Muscle of leg (tissue), 16 donors: ENCODE measurements at places on chromosomes 1 and 21. TPM values are rescaled to one million over a fixed set of nuclear protein-coding genes. Genes with fewer than 3 reads are reported as not detected.
A peak's percentile ranks its signal among the peaks of the same experiment; 100 is the strongest.

OLIG2 gene
- total RNA-seq, result 0.04 TPM

INKA2 gene
- 37.7 TPM for total RNA-seq

F13B gene
- not detected for total RNA-seq

CR1L gene
- 0.22 TPM for total RNA-seq

PTGS2 gene
- 1.1 TPM for total RNA-seq

XKR8 gene
- 2.3 TPM for total RNA-seq

DNA sequence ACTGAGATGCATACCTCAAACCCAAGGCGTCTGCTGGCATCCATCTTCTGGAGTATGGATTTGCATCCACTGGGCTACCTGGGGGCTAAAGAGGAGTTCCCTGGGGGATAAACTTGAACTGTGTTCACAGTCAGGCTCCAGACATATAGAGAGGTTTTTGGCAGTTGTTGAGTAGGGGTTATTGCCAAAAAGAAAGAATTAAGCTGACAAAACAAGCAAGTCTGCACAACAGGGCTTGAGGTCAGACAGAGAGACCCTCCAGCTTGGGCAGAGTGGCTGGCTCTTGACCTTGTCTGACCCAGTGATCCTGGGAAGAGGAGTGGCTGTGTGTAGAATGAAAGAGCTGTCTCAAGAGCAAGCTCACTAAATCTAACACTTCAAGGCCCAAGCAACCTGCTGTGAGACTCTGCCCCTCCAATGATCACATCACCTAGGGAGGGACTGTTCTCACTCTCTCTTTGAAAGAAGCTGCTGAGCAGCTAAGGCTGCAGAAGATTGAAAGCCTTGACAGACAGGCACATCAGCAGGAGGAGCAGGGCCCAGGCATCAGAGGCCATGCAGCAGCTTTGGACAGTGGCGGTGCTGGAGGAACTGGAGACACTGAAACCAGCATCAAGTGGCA lies 61.5 kb downstream of the SYT2 start:
- DNase-seq, result peak; percentile 43

- no peak for DNase-seq
Observed at GRCh38 chr1:12530462-12531178, 87.4 kb downstream of the DHRS3 start.

DNA sequence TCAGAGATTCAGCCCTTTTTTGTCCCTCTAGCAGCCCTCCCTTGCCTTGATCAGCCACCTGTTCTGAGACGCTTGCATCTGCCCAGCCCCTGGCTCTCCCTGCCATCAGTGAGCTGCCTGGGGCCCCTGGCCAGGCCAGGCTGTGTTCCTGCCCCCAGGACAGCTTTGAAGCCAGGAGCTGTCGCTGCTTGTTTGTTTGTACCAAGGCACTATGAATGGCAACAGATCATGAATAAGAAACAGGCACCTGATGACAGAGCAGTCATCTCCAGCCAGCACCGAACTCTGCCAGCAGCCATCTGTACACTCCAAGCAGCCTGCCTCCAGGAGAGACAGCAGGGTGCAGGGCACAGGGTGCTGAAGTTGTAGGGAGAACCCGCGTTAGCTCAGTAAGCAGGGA lies 8.1 kb upstream of the VWA5B1 start:
- DNase-seq, result peak; percentile 35

- DNase-seq, result no peak
Observed at GRCh38 chr21:37026499-37026898, 20.0 kb downstream of the RIPPLY3 start.

GRCh38 chr1:35499652-35500176 lies 57.5 kb downstream of the KIAA0319L start:
- no peak for DNase-seq

DNA sequence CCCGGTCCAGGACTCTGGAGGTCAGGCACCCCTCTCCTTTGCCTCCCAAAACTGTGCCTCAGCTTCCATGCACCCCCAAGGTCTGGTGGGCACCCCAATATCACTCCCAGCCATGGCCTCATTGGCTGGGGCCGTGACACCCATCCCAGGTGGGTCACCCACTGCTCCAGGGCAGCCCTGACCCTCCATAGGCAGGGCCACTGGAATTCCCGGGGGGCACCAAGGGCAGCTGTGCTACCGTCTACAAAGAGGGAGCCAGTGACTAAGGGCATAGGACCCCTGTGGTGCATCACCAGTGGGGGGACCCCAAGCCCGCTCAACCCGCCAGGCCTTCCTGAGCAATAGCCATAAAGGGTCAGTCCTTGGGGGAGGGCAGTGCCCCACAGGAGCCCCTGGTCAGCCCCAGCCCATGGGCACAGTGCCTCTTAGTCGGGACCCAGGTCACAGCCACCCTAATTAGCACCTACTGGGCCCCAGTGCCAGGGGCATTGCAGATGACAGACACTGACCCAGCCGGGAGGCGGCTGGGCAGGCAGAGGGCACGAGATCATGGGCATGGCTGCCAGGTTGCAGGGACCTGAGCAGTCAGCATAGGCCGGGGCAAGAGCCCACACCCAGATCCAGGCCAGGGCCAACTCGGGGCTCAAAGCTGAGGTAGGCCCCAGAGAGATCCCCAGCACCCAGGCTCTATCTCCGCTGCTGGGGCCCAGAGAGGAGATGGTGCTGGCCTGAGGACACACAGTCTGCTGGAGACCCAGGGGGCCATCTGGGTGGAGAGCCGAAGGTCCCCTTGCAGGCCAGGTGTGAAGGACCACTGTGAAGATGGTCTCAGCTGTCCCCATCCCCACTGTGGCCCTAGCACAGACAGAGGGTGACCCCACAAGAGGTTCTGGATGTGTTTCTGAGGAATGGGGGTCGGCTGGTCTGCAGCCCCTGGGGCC lies 19.0 kb upstream of the ARF1 start:
- no peak for DNase-seq

DNA sequence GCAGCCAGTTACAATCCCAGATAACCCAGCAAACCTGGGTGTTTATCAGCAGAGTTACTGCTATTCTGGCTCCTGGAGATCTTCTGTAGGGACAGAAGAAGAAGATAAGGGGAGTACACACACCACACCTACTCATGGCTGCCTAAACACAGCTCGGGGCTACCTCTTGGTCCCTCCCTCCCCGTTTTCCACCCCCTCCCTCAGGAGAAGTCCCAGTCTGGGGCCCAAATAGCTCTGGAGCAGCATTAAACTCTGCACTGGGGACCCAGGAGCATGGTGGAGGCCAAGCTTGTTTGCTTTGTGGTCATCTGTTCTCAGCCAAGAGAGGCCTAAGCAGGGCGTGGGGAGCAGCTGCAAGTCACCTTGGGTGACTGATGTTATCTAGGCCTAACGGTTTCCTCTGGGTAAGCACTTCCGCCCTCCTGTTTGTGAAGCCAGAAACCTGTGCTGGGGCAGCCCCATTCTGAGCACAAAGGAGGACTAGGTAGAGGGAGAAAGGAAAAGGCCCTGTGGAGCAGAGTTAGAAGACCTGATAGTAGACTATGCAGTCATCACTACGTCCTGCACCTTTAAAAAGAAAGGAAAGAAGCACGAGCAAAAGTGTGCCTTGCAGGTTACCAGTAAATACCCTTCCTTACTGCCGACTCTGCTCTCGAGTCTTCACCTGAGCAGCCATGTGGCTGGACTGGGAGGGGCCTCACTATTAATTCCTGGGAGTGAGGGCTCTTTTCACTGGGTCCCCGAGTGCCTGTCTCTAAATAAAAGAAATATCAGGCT lies 2.0 kb upstream of the RCSD1 start:
- peak; percentile 51 for DNase-seq

GRCh38 chr1:100629391-100629790 lies 90.2 kb upstream of the VCAM1 start:
- no peak for DNase-seq

GRCh38 chr1:182446033-182446669 lies 3.8 kb upstream of the RGSL1 start:
- DNase-seq, result peak; percentile 7

- no peak for DNase-seq
Observed at GRCh38 chr1:201496296-201496690, 10.6 kb downstream of the CSRP1 start.

- DNase-seq, result no peak
Observed at GRCh38 chr21:39523399-39523798, 71.6 kb downstream of the SH3BGR start.

- DNase-seq, result no peak
Observed at GRCh38 chr1:65387821-65388220, 32.6 kb upstream of the LEPR start.

DNA sequence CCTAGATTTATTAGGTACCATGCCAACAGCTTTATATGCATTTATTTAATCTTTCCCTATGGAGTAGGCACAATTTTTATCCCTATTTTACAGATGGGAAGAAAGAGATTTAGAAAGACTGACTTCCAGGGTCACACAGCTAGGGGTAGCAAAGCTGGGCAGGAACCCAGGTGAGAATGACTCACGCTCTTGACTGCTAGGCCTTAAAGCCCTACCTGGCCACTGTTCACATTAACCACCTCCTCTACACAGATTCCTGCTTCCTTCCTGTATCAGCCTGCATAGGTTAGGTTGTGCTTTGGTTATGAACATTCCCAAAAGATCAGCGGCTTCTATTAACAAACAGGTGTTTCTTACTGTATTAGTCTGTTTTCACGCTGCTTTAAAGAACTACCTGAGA lies 53.2 kb downstream of the DNAJC6 start:
- DNase-seq, result no peak

GRCh38 chr1:245996811-245997210 lies 510.3 kb downstream of the SMYD3 start:
- DNase-seq, result no peak

DNA sequence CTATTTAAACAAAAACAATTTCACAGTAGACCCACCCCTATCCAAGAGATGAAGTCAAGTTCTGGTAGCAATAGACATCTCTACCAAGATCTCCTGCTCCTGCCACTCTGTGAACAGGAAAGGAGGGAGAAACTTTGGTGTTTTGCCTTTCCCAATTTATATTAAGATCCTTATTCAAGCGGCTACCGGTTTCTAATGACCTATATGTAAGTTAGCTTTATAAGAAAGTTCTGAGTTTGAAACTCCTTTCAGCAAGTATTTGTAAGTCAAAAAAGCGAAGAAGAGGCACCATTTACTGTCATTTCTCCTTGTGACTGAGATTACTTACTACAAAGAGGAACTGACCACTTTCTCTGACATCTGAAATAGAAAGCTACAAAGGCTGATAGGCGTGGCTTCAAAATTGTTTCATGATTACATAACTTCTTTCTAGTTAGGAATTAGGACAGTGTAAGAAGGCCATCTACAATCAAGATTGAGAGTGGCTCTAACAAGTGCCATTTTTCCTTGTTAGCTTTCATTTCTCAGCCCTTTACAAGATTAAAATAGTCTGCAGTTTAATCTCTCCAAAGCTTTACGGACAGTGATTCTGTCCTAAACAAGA lies at the start of gene MNDA:
Gene MNDA (plus strand): TSS at position 448 of the 604 bp plus-strand sequence. CDS start 10,803 bp downstream, outside the sequence.
- peak; percentile 68 for DNase-seq

DNA sequence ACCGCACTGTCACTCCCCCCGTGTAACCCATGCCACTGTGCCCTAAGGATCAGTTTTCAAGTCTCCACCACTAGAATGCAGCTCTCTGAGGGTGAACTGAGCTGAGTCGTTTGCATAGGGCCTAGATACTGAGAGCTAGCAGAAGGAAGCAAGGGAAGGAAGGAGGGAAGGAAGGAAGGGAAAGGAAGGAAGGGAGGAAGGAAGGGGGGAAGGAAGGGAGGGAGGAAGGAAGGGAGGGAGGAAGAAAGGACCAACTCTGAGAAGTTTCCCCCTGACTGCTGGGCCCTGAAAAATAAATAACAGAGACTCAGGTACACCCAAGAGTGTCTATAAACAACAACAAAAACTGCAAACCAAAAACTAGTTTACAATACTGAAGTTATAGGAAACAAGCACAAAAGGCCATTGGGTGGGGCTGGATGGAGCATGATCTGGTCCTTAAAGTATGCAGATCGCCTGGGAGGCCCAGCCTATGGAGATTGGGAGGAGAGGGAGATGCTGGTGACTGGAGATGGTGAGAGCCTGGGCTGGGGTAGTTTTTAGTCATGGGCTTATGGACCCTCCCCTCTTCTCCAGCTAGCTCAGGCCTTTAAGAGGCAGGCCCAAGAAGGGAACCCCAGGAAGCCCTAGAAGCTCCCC lies 1.7 kb upstream of the MRPS15 start:
- no peak for DNase-seq

DNA sequence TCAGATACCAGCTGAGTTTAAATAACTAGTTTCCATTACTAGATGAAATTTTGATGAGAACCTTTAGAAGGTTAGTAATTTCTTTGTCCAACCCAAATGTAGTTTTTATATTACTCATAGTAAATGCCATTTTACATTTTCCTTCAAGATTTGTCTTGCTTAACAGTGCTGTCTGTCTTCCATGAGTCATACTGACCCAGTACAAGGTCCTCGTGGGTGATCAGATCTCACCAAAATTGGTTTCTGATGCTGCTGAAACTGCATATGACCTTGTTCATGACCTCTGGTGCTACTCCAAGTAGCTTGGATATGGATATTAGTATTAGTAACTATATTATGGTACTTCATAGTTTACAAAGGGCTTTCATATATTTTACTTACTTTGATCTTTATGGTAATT lies 207.1 kb downstream of the RYR2 start:
- DNase-seq, result no peak

DNA sequence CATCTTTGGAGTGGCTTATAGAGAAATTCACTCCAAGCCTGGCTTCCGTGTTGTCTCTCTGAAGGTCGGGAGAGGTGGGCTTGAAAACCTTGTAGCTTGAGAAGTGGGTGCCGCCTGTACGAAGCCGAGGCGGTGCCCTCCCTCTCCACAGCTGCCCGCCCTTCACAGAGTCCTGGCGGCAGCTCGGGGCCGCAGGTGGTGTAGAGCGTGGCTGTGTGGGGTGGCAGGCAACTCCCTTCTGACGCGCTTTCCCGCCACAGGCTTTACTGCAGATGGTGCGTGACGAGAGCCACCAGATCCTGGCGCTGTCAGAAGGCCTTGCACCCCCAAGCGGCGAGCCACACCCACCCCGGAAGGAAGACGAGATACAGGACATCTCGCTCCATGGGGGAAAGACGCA lies 33.1 kb upstream of the DIP2A start:
- DNase-seq, result no peak

DNA sequence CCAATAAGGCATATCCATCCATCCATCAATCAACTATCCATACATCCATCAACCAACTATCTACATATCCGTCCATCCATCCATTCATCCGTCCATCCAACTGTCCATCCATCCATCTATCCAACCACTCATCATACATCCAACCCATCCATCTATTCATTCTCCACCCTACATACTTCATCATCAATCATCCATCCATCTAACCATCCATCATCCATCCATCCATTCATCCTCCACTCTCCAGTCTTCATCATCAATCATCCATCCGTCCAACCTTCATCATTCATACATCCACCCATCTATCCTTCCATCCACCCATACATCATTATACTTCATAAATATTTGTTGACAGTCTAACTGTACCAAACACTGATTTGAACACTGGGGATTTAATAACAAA lies 231.3 kb upstream of the DAB1 start:
- DNase-seq, result no peak

DNA sequence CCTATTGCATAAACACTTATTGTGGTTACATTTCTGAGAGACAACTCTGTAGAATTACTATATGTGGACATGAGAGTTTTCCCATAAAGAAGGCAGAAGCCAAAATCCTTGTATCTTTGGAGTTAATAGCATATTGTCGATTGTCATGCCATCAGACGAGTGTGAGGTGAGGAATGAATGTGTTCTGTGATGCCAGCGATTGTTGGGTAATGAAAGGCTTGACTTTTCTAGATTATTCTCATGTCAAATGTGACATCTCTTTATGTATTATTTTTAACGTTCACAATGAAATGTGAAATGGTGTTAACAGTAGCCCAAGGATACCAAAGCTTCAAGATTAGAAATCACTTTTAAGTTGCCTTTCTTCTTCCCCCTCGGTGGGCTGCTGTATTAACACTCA lies 84.9 kb downstream of the C1orf21 start:
- DNase-seq, result no peak
